Muscle of leg (tissue), 16 donors: ENCODE measurements at places on chromosomes 3 and 15. TPM values are rescaled to one million over a fixed set of nuclear protein-coding genes. Genes with fewer than 3 reads are reported as not detected.
A peak's percentile ranks its signal among the peaks of the same experiment; 100 is the strongest.

DNA sequence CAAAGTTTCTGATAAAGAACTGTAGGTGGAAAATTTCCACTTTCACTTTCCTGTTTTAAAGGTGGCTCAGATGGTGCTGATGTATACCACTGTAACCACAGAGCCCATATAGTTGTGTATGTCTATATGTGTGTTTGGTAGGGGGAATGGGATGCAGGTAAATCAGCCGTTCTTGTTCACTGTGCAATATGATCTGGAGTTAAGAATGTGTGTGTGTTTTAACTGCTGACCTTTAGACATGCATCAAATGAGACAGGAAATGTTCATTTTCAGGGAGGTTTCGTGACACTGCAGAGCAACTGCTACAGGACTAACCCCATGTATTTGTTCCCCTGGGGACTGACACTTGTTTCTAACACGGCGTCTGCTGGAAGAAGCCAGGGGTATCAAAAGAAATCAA is 180.5 kb downstream of the TAFA4 start:
- no peaks in the 10 kb centered on the region for H3K36me3 ChIP-seq
- no peaks in the 10 kb centered on the region for H3K27me3 ChIP-seq
- H3K4me3 ChIP-seq, result no peak overlapping the region
- H3K4me1 ChIP-seq, result no peaks in the 10 kb centered on the region
- H3K27ac ChIP-seq, result no peak overlapping the region

DNA sequence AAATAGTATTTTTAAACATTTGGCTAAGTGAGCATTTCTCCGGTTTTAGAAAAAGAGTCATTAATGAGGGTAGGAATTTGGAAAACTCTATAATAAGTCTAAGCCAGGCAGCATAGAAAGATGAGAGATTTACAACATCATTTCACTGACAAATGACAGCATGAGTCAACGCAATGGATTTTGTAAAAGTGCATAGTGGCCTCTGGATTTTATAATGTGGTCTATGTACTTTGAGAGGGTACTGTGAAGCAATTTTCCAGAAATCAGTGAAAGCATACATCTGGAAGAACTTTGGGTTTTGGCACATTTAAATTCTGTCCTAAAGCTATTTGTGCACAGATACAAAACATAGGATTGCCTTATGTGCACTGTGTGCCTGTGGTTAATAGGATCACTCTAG is 130.8 kb upstream of the CCNL1 start:
- H3K27ac ChIP-seq, result no peak overlapping the region
- H3K36me3 ChIP-seq, result no peaks in the 10 kb centered on the region
- no peaks in the 10 kb centered on the region for H3K27me3 ChIP-seq
- H3K4me1 ChIP-seq, result peaks cover 2% of the 10 kb centered on the region

DNA sequence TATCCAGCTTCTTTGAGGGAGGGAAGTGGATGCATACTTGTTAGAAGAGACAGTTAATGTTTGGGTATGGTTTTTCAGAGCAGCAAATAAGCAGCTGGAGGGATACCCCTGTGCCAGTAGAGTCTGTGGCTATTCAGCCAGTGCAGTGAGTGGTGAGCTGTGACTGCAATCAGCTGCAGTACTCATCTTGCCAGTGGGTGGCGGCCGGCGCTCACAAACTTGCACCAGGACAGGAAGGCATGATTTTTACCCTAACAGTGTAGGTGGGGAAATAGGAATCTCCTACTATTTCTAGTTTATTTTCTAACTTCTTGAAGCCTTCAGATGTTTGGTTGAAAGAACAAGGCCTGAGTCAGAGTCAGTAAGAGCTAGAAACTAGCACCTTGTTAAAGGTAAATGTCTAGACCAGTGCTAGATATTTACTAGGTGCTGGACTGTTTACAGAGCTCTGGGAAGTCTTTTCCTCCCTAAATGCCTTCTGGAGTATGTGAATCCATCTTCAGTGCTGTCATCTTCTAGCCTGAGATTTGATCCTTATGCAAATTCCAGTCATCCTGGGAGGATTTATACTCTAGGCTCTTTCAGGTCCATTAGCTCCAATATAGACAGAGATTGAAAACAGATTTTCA is 23.6 kb downstream of the TIMP4 start:
- peaks cover 4% of the 10 kb centered on the region for H3K27me3 ChIP-seq
- H3K27ac ChIP-seq, result no peak overlapping the region
- no peaks in the 10 kb centered on the region for H3K4me1 ChIP-seq
- H3K36me3 ChIP-seq, result no peaks in the 10 kb centered on the region

DNA sequence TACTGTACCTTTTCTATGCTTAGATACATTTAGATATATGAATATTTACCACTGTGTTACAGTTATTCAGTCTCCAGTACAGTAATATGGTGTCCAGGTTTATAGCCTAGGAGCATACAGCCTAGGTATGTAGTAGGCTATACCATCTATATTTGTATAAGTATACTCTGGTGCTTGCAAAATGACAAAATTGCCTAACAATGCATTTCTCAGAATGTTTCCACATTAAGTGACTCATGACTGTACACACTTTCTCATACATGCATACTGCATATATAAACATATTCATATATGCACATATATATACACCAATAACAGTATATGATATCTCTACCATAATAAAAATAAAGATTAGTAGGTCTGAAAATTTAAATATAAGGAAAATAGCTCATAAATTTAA is 169.3 kb downstream of the DPH6 start:
- no peak overlapping the region for H3K27ac ChIP-seq
- H3K27me3 ChIP-seq, result no peaks in the 10 kb centered on the region
- H3K36me3 ChIP-seq, result no peaks in the 10 kb centered on the region
- H3K4me1 ChIP-seq, result no peaks in the 10 kb centered on the region
- H3K4me3 ChIP-seq, result no peak overlapping the region
- DNase-seq, result no peak

DNA sequence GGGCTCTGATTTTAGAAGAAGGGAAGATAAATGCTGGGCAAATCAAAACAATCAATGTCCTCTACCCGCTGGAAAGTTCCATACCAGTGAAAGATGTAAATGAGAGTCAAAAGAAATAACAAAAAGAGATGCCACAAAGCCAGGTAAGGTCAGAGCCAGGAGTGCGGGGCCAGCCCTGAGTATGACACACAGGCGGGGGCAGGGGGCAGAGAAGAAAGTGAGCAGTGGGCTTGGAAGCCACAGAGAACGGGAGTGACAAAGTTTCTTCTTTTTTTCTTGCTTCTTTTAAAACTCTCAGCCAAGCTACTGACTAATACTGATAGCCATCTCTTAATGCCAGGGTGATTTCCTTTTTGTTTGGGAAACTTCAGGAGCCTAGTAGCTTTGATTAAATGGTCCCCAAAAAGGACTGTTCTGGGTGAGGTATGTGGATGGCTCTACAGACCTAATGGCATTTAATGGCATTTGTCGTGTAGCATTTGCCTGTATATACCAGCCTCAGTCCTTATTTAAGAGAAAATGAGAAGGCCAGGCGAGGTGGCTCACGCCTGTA is 23.1 kb upstream of the TSEN2 start:
- DNase-seq, result no peak
- no peaks in the 10 kb centered on the region for H3K36me3 ChIP-seq
- no peak overlapping the region for H3K27ac ChIP-seq
- H3K4me1 ChIP-seq, result peaks cover 8% of the 10 kb centered on the region
- no peak overlapping the region for H3K4me3 ChIP-seq

GRCh38 chr3:126827121-126827520 is 123.1 kb downstream of the CHCHD6 start:
- H3K36me3 ChIP-seq, result no peaks in the 10 kb centered on the region
- no peak overlapping the region for H3K27ac ChIP-seq
- H3K4me3 ChIP-seq, result no peak overlapping the region
- peaks cover 3% of the 10 kb centered on the region for H3K4me1 ChIP-seq
- peak; percentile 60 for DNase-seq

- H3K4me3 ChIP-seq, result no peak overlapping the region
- H3K27me3 ChIP-seq, result no peaks in the 10 kb centered on the region
- H3K27ac ChIP-seq, result peak overlapping the region; percentile 83
- no peaks in the 10 kb centered on the region for H3K36me3 ChIP-seq
- H3K4me1 ChIP-seq, result peaks cover 33% of the 10 kb centered on the region
- DNase-seq, result peak; percentile 76
Observed at GRCh38 chr15:72836676-72837330, 53.2 kb upstream of the ADPGK start.

DNA sequence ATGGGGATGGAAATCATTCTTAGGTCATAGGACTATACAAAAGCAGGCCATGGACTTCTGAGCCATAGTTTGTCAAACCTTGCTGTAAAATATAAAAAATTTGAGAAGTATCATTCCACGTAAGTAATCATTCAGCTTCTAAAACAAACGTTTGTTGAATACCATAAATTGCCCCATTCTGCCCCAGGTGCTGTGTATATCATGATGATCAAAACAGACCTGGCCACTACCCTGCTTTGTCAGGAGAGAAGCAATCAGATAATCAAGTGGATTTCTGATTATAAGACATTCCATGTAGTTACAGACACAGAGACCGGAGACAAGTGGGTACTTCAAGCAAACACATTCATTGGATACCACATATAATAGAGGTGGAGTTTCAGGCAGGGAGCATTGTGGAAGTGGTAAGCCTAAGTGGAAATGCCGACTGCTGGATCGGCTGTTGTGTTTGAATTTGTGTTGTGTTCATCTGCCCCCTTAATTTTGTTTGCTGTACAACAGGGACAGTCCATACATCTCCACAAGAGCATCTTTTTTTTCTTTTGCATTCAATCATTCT is 61.7 kb downstream of the TGFBR2 start:
- H3K4me1 ChIP-seq, result peaks cover 4% of the 10 kb centered on the region
- H3K36me3 ChIP-seq, result peaks cover 16% of the 10 kb centered on the region
- H3K27me3 ChIP-seq, result no peaks in the 10 kb centered on the region
- no peak overlapping the region for H3K27ac ChIP-seq

- H3K4me1 ChIP-seq, result peaks cover 14% of the 10 kb centered on the region
- H3K27ac ChIP-seq, result no peak overlapping the region
- no peak overlapping the region for H3K4me3 ChIP-seq
- peaks cover 2% of the 10 kb centered on the region for H3K27me3 ChIP-seq
- no peak for DNase-seq
Observed at GRCh38 chr15:99054025-99054387, 46.4 kb upstream of the PGPEP1L start.

- H3K27ac ChIP-seq, result no peak overlapping the region
- H3K36me3 ChIP-seq, result no peaks in the 10 kb centered on the region
- DNase-seq, result no peak
- H3K4me3 ChIP-seq, result no peak overlapping the region
Observed at GRCh38 chr3:38111201-38111600, 25.7 kb downstream of the ACAA1 start.

DNA sequence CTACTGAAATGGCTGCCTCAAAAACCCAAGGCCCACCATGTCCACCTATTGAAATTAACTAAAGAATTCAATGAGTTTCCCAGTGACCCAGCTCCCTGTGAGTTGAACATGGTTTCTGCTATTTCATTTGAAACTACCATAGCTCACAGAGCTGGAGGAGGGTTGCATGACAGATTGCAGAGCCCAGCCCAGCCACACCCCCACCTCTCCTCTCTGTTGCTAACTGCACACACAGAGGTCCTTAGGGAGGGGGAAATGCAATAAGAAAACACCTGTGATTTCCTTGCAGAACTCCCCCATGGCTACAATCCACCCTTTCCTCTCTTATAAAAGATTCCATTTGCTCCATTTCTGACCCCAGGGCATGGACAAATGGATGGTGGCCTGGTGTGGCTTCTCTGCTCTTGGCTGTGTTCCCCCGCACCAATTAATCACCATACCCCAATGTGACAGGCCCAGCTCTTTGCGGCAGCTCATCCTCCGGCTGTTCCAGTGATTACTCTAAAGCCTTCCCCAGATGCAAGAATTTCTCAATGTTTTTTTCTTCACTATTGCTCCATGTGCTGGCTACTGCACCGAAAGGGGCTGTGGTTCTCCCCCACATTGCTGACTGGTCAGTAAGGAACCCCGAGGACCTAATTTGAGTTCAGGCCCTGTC is 208.4 kb upstream of the KBTBD8 start:
- DNase-seq, result no peak
- H3K4me3 ChIP-seq, result no peak overlapping the region
- peaks cover 9% of the 10 kb centered on the region for H3K4me1 ChIP-seq

DNA sequence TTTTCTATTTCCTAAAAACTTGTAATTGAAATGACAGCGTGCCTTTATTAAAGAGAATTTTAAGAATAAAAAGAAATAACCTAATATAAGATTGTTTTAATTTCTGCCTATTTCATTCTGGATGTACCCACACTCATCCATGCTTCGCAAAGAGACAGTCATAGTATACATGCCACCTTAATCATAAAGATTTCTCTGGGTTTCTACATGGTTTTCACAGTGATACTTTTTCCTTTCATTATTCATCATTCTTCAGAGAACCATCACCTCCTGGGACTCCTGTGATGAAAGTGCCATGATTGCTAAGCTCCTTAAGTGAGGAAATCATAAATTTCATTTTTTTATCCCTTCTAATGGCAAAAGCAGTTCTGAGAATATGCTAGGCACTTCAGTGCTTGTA is 4.3 kb upstream of the CCR8 start:
- no peak for DNase-seq
- H3K27ac ChIP-seq, result no peak overlapping the region
- H3K36me3 ChIP-seq, result no peaks in the 10 kb centered on the region

- H3K4me3 ChIP-seq, result no peak overlapping the region
- H3K4me1 ChIP-seq, result no peaks in the 10 kb centered on the region
- no peak for DNase-seq
- no peaks in the 10 kb centered on the region for H3K27me3 ChIP-seq
- H3K27ac ChIP-seq, result no peak overlapping the region
Observed at GRCh38 chr3:16817197-16817596, 67.6 kb upstream of the PLCL2 start.

DNA sequence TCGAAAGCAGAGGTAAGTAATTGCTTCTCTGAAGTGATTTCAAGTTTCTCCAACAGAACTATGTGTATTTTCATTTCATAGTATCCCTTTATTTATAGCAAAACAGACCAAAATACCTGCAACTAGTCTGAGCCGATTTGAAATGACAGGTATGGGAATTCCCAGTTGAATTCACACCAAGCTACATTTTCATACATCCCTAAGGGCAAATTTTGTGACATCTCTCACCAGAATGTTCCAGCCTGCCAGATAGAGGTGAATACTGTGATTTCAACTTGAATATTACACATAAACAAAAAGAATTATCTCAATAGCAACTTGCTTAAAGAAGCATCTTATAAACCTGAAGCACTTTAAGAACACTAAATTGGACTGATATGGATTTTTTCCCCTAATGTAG is 235.7 kb downstream of the SLC9A9 start:
- H3K27ac ChIP-seq, result no peak overlapping the region
- H3K36me3 ChIP-seq, result no peaks in the 10 kb centered on the region
- DNase-seq, result no peak
- no peak overlapping the region for H3K4me3 ChIP-seq
- H3K4me1 ChIP-seq, result no peaks in the 10 kb centered on the region

DNA sequence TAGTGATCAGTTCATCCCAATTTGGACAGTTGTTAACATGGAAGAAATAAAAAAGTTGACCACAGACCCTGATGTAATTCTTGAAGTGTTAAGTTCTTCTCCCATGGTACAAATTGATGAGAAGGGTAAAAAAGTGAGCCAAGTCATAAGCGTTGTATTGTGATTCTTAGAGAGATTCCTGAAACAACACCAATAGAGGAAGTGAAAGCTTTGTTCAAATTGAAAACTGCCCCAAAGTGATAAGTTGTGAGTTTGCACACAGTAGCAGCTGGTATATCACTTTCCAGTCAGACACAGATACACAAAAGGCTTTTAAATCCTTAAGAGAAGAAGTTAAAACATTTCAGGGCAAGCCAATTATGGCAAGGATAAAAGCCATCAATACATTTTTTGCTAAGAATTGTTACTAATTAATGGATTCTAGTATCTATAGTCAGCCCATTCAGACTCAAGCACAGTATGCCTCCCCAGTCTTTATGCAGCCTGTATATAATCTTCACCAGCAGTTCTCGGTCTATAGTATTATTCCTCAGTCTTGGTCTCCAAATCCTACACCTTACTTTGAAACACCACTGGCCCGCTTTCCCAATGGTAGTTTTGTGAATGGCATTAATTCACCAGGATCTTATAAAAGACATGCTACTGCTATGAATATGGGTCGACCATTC is 38.2 kb downstream of the CDIN1 start:
- no peak overlapping the region for H3K4me3 ChIP-seq
- no peak overlapping the region for H3K27ac ChIP-seq
- no peak for DNase-seq
- H3K27me3 ChIP-seq, result no peaks in the 10 kb centered on the region

Gene CCDC66
- total RNA-seq, result 22.7 TPM
